ENCODE measurements at places on chromosomes 2 and 18. TPM values are rescaled to one million over a fixed set of nuclear protein-coding genes. Genes with fewer than 3 reads are reported as not detected.

CCDC141 gene
- total RNA-seq, result 0.51 TPM

DNA sequence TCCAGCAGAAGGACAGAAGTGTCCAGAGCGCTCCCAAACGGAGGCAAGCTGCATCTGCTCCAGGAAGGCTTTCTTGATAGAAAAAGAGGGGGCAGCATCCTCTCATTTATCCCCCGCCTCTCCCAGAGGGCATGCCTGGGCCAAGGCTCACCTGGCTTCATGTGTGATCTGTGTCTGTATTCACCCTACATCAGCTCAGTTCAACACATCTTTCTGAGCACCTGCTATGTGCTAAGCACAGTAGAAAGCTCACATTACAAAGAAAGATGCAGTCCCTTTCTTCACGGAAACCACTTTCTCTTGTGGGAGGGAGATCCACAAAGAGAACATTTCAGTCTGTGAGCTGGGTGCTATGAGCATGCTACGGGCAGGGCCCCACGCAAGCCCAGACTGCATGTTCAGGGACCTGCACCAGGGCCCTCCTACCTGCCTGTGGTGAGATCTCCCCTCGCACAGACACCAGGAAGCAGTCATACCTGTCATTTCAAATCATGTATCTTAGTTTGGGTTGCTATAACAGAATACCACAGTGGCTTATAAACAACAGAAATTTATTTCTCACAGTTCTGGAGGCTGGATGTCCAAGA, 90.7 kb downstream of the PDCL3 start:
- DNase-seq, result no peak

GALNT14 gene
- 14.4 TPM for total RNA-seq

TANC1 gene
- total RNA-seq, result 14.9 TPM

DNA sequence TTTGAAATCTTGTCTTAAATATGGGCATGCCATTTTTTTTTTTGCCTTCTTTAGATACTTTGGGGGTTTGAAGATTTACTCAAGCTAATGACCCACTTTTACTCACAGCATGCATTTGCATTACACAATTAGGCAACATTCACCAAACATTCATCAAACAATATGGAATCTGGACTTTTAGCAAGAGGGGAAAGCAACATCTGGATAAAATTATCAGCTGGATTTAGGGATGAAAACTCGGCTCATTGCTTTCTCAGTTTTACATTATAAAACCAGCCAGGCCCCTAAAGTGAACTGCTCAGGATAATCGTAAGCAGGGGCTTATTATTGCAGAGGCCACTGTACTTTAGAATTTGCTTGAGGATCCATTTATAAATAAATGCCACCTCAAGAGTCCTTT, 44.7 kb downstream of the SOX11 start:
- no peak for DNase-seq

DNA sequence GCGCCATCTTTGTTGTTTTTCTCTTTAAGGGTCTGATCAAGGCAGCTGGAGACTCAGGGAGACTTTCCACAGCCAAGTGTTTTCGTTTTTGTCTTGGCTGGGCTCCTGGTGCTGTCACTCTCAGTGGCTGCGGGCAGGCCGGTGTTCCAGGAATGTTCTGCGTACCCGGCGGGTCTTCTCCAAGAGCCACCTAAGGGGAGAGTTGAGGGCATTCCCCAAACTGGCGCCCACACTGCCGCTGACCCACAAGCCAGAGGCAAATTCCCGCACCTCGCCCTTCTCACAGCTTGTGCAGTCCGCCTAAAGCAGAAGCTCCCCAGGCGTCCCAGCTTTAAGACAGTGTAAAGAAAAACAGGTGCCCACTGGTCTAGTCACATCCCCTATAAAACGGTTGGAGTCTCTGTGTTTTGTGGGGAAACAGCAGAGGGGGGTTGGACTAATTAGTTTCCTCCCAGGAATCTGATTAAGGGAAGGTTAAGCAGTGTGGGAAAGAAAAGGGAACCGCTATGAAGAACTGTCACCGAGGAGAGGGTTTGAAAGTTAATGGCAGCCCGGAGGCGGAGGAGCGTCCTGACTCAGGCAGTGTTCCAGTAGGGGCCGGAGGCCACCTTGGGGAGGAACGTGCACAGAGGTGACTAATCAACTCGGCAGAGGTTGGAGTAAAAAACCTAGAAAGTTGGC, 224.5 kb downstream of the SLC4A3 start:
- DNase-seq, result no peak

LCT gene
- not detected for total RNA-seq

GRCh38 chr18:34809451-34810072, 99.5 kb downstream of the DTNA start:
- peak; percentile 64 for DNase-seq

DNA sequence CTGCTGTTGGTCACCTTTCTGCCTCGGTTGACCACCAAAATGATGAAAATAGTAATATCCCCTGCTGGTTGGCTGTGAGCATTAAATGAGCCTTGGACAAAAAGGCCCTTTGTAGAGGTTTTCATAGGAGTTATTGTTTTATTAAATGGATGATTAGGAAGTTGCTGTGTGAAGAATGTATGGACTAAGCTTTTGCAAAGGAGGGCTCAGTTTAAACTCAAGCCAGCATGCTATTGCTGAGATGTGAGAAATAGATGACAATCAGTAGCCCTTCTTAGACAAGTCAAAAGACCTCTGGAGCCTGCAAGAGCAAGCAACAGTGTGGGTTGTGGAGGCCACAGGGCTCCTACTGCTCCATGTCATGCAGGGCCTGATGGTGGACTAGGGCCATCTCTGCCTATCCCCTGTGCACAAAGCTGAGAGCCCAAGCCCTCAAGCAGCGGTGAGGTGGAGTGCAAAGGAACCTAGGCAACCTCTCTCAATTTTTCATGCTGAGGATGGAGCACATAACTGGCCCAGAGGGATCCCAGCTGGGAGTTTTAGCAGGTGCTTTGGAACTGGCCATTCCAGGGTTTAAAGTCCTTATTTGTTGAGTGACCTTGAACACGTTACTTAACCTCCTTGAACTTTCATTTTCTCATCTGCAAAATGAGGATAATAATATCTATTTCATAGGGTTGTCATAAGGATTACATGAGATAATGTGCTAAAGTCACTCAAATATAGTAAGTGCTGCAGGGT, 37.1 kb downstream of the FOSL2 start:
- DNase-seq, result no peak

ERBB4 gene
- total RNA-seq, result 1.8 TPM

DNA sequence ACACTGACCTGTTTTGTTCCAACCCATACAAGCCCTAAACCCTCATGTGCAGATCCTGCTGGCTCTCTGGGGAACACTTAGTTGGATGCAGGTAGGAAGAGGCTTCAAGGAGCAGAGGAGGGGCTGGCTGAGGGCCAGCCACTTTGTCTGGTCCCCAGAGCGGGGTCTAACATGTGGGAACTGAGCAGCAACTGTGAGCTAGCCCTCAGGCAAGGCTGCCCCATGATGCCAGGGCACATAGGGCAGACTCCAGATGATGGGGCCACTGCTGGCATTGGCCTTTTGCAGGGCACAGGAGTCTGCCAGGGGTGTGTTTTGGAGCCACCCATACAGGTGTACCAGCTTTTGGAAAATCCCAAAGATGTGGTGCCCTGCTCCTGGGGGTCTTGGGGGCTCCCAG, 67.7 kb downstream of the HPCAL1 start:
- DNase-seq, result no peak

DNA sequence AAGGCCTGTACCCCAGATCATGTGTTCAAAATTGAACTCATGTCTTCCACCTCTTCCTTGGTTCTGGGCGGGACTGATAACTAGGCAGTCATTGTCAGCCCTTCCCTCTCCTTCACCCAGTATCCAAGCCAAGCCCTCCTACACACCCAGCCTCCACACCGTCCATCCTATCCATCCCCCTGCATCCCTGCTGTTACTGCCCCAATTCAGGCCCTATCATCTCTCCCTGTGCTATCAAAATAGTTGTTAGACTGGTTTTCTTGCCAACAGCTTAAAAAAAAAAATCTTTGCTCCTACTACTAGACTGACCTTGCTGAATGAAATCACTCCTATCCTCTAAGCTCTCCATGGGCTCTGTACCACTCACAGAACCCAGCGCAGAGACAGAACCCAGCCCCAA, 32.8 kb downstream of the TGFA start:
- DNase-seq, result no peak

DNA sequence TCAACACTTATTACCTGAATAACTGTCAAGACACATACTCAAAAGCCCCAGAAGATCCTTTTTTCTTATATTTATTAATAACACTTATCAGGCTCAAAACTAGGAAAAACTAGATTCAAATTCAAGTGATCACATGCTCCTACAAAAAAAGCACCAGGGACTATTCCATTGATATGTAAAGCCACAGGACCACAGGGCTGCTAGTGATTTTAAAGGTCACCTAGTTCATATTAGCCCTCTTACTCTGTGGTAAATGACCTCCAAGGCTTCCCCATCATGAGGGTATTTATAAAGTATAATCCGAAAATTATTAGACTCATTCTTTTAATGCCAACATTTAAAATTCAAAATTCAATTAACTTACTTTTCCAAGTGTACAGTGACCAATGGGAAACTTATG, 52.5 kb downstream of the LRPPRC start:
- DNase-seq, result no peak

PLB1 gene
- not detected for total RNA-seq

DNA sequence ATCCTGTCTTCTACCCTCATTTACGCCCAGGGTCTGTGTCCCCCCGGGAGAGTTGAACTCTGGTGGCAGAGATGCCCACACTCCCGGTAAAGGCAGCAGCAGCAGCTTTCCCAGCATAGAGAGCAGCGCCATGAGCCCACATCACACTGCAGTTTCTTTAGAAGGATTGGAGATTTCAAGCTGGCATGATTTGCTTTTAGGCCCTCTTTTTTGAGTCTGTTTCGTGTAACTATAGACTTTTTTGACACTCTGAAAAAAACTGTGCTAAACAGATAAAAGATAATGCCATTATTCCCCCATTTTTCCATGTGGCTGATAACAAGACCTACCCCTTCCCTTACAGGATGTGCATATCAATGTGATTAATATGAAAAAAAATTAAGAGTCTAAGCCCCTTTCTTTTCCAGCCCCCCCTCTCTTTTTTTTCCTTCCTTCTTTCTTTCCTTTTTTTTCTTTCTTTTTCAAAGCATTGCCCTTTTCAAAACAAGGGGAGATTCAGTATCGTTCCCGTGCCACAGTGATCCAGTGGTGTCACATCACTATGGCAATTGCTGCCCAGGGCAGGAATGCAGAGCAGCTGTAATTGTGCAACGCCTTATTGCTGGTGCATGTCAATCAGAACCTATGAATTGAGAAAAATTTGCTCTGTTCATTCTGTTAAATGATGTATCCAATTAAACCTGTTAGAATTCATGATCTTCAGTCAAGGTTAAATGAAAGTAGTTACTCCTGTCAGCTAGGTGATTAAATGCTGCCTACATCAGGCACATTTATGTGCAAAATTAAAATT, 104.5 kb downstream of the CDCA7 start:
- no peak for DNase-seq

DNA sequence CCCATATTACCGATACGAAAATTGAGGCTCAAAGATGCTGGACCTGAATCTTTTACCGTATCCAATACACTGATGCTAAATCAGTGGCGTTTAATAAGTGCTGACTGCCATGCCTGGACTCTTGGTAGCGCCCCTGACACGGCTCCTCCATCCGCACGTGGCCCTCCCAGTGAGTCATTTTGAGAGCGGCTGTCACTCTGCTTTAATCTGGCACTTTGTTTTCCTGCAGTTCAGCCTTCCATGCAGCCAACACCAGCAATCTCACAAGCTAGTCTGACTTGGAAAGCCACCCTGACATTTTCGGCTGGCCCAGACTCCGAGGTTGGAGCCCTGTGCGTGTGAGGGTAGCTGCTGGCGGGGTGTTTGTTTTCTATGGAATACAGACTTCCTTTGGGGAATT, 155.1 kb upstream of the LMAN1 start:
- DNase-seq, result no peak

ZAP70 gene
- total RNA-seq, result 1.3 TPM

- DNase-seq, result no peak
Measured at GRCh38 chr2:236679884-236680860, 110.5 kb downstream of the ACKR3 start.

USP37 gene
- total RNA-seq, result 12.7 TPM

ME2 gene
- 41.9 TPM for total RNA-seq

L3MBTL4 gene
- total RNA-seq, result 0.32 TPM

DNA sequence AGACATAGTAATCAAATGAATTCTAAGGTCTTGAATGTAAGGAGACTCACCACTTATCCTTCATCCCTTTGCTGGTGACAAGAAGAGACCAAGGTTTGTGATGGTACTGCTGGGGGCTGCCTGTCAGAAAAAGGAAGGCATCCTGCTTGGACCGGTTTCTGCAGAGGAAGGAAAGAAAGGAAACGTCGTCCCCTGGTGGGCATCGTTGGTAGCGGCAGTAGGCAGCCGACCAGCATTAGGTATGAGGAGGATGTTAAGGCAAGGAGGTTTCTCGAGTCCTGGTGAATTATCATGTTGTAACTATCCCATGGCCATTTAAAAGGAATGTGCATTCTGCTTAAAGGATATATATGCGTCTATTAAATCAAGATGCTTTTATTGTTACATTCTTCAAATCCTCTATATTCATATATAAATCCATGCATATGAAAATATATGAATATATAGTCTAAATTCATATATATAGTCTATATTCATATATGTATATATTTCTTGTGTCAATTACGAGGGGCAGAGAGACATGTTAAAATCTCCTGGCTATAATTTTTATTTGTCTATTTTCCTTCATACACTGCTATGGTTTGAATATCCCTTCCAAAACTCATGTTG, 94.4 kb upstream of the TGFA start:
- peak; percentile 88 for DNase-seq

MLPH gene
- total RNA-seq, result 4.3 TPM

- no peak for DNase-seq
Measured at GRCh38 chr2:224453892-224454291, 52.0 kb upstream of the FAM124B start.

- no peak for DNase-seq
Measured at GRCh38 chr2:232929303-232930058, 59.4 kb downstream of the SNORC start.

DNA sequence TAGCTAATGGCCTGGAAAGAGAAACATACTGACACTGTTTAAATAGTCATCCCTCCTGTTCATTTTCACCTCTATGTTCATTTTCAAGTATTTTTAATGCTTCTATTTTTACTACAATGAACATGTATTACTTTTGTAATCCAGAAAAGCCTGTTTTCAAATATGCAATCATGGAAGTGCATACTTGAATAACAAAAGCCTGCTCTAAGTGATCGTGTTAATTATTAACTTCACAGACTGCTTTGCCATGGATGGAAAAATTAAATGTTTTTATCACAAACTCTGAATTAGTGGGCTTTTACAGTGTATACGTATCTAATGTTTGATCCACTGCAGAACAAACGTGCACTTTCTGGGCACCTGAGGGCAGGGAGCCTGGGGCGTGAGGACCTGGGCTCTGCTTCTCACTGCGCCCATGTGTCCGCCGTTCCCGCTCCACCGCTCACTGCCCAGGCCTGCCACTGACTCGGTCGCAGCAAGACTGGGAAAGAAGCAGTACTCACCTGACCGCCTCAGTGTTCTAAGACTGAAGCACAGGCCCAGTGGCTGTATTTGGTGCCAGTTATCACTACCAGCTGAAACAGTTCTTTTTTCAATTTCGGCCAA, 80.6 kb downstream of the UXS1 start:
- DNase-seq, result no peak

FER1L5 gene
- total RNA-seq, result 0.51 TPM

SKOR2 gene
- 6.7 TPM for total RNA-seq

Data from glutamatergic neuron (in vitro differentiated cells).